Thyroid gland (tissue), 4 donors: ENCODE measurements at places on chromosomes 5 and 9. TPM values are rescaled to one million over a fixed set of nuclear protein-coding genes. Genes with fewer than 3 reads are reported as not detected.
A peak's percentile ranks its signal among the peaks of the same experiment; 100 is the strongest.

PCDHB7 gene
- total RNA-seq = 0.67 TPM

NR5A1 gene
- not detected for total RNA-seq

N4BP3 gene
- total RNA-seq = 6.4 TPM

GRCh38 chr9:20408513-20408912, 213.8 kb downstream of the MLLT3 start:
- no peak for DNase-seq

HAPLN1 gene
- not detected for total RNA-seq

DNA sequence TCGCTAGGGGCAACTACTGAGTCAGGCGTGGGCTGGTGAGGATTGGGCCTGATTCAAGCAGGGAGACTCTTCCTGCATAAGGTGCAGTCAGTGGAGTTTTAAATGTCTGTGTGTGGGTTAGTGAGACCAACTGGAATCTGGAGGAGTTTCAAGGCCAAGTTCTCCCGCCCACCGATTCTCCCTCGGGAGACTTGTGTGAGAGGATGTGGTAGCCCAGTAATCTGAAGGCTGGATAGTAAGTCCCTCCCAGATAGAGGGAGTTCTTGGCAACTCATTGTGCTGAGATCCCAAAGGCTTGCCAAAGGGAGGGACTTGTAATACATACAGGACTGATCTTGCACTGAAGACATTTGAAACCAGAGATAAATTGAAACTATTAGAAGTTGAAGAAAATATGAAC, 51.8 kb downstream of the WDR36 start:
- peak; percentile 9 for DNase-seq

DNA sequence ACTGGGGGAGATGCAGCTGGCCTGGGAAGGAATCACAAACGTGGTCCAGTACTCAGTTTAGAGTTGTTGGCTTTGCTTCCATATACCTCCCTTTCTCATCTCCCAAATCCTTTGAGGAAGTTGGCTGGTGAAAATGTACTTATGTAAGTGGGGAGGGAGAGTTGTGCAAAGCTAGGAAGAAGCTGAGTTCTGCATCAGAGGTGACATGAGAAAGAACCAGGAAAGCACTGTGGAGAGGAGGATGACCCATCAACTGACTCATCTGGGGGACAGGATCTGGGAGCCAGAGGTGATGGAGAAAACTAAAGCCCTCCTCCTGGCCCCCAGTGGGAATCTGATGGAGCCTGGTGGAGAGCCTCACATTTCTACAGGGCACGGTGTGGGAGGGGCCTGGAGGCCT, 16.2 kb downstream of the KCNMB1 start:
- no peak for DNase-seq
